Osteocyte (in vitro differentiated cells): ENCODE measurements at places on chromosomes 11 and 22.

- peak; percentile 54 for DNase-seq
These were observed 6.5 kb downstream of the C11orf16 start for GRCh38 chr11:8926236-8926635.

DNA sequence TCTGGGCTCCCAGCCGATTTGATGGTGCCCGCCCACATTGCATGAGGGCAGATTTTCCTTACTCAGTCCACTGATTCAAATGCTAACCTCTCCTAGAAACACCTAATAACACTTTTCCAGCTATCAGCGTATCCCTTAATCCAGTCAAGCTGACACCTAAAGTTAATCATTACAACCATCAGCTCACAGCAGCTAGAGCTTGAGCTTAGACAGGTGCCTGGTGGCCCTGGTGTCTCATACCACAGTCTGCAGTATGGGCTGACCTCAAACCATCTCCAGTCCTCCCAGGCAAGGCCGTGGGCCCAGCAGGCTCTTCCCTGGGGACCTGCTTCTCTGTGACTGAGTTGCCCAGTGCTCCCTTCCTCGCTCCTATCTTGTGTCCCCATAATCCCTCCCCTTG lies 174.4 kb upstream of the NECTIN1 start:
- no peak for DNase-seq

GRCh38 chr11:10580623-10581022 lies 12.2 kb upstream of the LYVE1 start:
- DNase-seq, result no peak

GRCh38 chr11:8261291-8261690 lies 2.4 kb downstream of the LMO1 start:
- DNase-seq, result no peak

GRCh38 chr11:60912223-60912850 lies 1.6 kb upstream of the TMEM109 start:
- DNase-seq, result no peak

GRCh38 chr11:17865765-17866428 lies 131.3 kb downstream of the KCNC1 start:
- DNase-seq, result no peak

DNA sequence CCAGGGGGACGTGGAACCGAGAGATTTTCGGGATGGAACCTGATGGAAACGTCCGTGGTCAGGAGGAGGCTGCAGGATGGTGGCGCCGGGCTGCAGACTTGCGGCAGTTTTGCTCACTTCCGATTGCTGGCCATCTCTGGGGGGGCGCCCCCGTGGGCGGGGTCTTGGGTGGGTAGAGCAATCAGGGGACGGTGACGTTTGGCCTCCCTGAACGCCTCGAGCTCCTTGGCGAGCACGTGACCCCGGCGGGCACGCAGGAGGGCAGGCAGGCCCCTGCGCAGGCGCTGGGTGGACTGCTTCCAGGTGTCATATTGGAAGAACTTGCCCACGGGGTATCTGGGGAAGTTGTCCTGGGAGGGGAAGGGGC lies 6.3 kb downstream of the IGF2 start:
- DNase-seq, result no peak

GRCh38 chr11:69804769-69805508 lies 14.3 kb downstream of the FGF3 start:
- DNase-seq, result no peak

DNA sequence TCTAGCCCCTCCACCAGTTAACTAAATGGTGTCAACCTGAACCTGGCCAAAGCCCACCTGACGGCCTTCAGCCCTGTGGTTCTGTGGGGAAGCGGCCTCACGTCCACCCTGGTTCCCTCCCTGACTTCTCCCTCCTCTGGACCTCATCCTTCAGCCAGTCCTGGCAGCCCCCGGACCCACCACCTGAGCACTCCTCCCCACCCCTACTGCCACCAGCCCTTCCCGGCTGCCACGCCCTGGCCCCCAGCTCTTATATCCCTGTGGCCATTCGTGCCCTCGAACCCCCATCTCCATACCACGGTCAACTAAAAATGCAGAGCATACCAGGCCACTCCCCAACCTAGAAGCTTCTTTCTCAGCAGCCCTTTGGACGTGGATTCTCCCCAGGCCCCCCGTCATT lies 4.2 kb upstream of the MDK start:
- no peak for DNase-seq

DNA sequence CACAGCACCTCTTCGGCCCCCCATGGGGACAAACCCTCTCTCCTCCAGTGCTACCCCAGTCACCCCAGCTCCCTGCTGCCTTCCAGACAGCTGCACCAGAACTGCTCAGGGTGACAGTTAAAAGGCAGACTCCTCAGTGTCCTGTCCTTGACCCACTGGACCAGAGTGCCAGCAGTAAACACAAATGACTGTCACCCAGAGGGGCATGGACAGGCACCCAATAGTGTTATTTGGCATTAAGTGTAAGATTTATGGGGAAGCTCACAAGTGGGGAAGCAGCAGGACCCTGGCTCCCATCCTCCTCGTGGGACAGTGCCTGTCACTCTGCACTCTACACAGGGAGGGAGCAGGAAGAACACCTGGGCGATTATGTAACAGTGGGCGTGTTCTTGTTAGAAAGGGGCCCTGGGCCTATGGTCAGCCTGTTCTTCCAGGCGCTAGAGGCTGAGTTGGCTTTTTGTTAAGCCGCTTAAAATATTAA lies 5.0 kb downstream of the RPS19BP1 start:
- DNase-seq, result no peak

DNA sequence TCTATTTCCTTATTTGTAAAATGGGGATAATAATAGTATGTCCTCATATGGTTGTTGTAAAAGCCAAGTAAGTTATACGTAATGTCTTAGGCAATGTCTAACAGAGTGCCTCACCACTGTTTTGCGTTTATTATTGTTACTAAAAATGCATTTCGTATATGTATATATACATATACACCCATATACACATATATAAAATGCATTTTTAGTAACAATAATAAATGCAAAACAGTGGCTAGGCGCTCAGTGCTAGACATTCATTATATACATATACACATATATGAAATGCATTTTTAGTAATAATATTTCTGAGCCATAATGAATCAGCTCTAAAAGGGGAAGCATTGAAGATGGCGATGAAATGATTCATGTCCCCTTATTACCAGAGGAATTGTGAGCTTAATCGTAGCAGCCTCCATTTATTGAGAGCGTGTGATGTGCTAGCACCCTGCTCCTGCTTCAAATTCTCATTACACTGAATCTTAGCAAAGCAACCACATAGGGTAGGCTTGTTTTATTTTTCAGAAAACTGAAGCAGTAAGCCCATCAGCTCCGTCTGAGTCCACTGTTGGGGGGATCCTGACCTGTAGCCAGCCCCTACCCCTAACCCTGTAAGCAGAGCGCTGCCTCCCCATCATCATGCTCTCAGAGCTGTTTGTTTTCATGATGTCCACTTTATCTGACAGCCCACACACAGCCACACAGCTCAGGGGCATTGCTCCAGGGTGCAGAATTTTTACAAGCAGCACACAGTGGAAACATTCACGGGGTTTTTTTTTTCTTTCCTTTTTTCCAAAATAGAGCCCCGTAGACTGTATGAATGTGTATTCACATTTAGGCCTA lies 97.1 kb upstream of the NAV2 start:
- peak; percentile 48 for DNase-seq

DNA sequence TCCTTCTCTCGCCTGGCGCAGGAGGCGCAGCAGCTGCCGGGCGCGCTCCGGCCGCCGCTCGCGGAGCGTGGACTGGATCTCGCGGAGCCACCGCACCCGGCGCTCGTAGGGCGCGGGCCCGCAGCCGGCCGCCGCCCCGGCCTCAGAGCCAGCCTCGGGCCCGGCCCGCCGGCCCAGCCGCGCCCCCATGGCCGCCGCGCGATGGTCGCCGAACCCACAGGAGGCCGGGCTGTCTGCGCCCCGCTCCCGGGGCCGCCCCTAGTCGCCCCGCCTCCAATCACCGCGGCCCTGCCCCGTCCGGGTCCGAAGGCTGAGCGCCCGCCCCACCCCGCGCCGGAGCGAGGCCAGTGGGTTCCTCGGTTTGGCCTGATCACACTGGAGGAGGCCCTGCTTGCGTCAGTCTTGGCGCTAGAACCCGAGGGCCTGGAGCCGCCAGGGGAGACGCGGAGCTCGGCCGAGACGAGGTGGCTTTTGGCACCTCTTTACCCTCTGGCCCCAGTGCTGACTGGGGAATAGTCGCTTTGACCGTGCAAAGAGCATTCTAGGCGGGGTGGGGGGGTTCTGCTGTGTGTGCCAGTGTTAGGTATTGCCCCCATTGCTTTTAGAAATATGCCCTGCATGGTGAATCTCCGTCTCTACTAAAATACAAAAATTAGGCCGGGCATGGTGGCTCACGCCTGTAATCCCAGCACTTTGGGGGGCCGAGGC lies at the start of gene LRRC75B:
Gene LRRC75B (minus strand): TSS at position 223 of the 708 bp plus-strand sequence. CDS start 34 bp downstream, at position 189.
- peak; percentile 90 for DNase-seq

GRCh38 chr11:84089072-84090057 lies 803.2 kb upstream of the CCDC90B start:
- DNase-seq, result no peak

GRCh38 chr22:37672206-37672919 lies 3.1 kb upstream of the LGALS1 start:
- no peak for DNase-seq

DNA sequence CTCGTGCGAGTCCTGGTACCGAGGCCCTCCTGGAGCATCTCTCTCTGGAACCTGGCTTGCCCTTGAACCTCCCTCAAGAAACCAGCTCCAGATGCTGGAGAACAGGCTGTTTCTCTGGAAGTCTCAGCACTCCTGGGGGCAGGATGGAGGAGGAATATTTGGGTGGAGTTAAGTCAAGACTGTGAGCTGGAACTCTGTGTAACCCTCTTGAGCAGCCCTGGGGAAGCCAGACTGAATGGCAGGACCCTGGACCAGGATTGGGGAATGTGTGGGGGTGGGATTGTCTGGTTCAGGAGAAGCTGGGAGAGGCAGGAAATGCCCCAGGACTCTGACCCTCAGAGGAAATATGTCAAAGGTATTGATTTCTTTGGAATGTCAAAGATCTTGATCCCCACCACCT lies 7.7 kb downstream of the CREB3L1 start:
- no peak for DNase-seq

DNA sequence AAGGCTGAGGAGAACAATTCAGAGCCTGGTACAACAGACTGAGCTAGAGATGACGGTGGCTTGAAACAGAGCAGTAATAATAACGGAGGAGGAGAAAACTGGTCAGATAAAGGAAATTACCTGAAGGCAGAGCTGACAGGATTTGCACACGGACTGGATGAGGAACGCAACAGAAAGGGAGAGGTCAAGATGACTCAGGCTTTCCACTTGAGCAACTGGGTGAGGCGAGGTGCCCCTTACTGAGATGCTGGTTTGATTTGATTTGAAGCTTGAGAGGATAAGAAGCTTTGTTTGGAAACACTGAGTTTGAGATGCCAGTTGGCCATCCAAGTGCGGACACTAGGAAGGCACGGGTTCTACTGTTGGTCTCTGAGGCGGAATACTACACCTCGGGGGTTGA lies 35.4 kb upstream of the NRIP3 start:
- DNase-seq, result no peak

DNA sequence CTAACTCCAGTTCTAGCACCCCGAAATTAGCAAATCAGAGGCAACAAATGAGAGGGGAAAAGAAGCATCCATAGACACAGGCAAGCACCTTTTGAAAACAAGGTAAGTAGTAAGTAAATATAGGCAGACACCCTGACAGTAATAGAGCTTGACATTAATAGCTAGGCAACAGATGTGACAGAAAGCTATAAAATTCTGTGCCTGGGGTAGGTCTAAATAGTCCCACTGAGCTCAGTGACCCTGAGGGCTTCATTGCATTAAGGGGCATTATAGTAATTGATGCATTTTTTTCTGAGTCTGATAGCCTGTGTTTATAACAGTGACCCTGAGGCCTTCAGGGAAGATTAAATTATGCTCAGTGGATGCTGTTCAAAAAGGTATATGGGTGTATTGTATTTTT lies 197.1 kb downstream of the HIPK3 start:
- DNase-seq, result no peak

GRCh38 chr11:71843858-71844257 lies 10.9 kb downstream of the DEFB108B start:
- no peak for DNase-seq

DNA sequence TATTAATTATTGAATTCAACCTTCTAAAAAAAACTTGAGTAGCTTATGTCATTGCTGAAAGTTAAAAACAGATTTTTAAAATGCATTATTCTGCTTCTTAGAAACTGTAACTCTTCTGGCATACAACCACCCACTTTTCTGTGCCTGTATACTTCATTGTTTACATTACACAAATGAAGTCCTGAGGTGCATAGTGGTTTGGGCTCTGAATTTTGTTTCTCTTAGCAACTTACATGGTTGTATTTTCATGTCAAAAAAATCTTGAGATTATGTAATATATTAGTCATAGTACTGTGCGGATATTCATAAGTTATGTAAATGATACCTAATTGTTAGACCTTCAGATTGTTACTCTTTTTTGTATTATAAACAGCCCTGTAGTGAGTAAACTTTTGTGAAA lies 12.2 kb downstream of the SC5D start:
- no peak for DNase-seq

DNA sequence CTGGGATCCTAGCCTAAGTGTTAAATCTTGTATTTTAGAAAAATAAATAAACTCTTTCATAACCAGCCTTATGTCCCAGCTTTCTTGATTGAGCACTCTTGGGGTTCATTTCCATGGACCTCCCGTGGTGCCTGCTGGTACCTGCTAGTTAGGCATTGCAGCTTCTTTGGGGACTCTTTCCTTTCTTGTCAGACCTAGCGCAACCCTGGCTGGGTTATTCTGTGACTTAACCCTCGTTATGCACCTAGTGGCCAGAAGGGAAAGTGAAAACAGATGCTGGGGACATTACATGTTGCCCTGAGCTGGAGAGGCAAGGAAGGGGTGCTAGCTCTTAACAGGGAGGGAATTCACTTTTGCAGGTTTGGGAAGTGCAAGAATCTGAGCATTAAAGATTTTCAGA lies 46.8 kb downstream of the APIP start:
- DNase-seq, result no peak

DNA sequence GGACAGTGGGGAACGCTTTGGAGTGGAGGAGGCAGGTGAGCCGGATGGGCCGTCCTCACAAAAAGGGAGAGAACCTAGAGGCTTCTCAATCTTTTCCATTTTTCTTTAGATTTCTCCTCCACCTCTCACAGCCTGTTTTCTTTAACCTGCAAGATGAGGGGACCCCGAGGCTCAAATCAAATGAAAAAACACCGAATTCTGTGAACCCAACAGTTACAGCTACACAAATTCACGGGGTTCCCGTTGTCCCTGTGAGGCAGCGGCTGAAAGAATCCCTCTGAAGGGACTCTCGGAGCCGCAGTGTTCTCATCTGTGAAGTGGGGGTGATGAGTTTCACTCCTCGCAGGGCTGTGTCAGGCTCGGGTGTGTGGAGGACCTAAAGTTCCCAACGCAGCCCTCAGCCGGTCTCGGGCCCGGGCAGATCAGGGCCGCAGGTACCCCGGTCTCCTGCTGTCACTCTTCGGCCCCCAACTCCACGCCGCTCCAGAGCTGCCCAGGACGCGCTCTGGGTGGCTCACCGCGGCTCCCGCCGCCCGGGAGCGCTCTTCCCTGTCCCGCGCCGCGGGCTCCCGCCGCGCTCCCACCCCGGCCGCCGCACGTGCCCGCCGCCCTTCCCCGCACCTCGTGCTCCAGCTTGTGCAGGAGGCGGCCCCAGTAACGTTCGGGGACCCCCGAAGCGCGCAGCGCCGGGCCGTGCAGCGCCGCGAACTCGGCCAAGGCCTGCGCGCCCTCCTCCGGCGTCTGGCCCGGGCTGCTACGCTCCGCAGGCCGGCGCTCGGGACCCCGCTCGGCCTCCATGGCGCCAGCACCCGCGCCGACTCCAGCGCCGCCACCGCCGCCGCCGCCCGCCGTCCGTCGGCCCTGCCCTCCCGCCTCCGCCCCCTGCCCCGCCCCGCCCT lies at the start of gene TTLL12:
Gene TTLL12 (minus strand): TSS at position 863 of the 899 bp plus-strand sequence. CDS start 65 bp downstream, at position 798.
- DNase-seq, result no peak

GRCh38 chr11:67500831-67501715 lies 4.1 kb downstream of the PITPNM1 start:
- DNase-seq, result no peak

- no peak for DNase-seq
These were observed 5.1 kb downstream of the DGCR2 start for GRCh38 chr22:19117111-19117512.
